ENCODE measurements at places on chromosomes 7 and 10.

DNA sequence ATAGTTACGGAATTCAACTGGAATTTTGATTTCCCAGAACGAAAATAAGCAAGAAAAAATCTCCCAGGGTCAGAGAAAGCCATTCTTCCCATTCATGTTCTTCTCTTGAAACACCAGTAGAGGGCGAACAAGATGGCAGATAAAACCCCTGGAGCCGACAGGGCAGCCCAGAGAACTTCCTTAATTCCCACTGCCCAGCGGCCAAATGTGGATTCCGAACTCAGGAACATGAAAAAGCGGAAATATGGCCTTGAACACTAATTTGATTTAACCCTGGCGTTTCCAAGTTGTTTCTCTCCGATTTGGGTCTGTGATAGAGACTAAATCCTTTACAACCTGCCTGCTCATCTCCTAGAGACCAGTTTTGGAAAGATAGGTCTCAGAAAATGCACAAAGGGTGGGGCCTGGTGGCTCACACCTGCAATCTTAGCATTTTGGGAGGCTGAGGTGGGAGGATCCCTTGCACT is 100.7 kb upstream of the WAC start:
- DNase-seq: no peak

- no peak for DNase-seq
Measured at GRCh38 chr7:115679976-115680375, 350.6 kb downstream of the TFEC start.

DNA sequence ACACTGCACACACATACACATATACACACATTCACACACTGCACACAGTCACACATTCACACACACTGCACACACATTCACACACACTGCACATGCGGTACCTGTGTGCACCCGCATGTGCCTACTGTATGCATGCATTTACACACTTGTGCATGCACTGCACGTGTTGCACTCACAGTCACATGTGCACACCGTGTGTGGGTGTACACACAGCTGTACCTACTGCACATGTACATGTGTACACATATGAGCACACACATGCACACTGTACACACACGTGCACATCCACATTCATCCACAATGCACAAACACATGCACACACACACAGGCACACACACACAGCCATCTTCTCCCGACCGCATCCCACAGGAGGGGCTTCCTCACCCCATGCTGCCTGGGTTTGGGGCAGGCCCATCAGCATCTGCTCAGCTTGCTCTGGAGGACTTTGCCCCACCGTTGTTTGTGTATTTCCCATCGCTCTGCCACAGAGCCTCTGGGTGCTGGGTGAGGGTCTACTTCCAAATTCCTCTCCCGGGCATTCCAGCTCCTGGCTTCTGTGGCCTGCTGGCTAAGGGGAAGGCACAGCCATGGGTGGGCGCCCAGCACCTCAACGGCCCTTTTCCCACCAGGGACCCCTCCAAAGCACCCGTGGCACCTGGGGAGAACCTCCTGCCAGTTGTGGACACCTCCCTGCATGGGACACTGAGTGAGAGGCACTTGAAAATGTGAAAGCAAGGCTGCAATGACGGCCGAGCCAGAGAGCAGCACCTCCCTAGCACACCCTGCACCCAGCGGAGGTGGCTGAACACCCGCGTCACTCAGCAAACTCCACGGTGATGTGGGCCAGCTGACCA is 324.3 kb downstream of the PTPRN2 start:
- no peak for DNase-seq

DNA sequence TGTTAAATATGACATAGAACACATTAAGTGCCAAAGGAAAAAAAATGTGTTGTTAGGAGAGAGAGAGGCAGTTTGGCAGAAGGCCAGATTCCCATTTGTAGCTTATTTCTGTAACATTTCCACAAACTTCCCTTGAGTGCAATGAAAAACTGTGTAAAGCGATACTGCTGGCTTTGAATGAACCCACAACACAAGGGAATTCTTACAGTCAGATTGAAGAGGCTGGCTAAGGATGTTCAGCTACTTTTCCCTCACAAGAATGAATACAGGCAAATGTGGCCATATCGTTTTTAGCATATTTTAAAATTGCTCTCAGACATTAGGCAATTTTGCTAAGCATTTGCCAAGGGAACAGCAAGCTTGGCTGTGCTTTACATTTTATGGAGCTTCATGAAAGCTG is 614.1 kb upstream of the FZD8 start:
- no peak for DNase-seq

- no peak for DNase-seq
Measured at GRCh38 chr7:4460597-4460996, 221.5 kb upstream of the FOXK1 start.

GRCh38 chr7:75979759-75980429 is 14.5 kb downstream of the TMEM120A start:
- no peak for DNase-seq

- DNase-seq: no peak
Measured at GRCh38 chr7:1510780-1511154, 6.6 kb upstream of the INTS1 start.

- no peak for DNase-seq
Measured at GRCh38 chr10:15238555-15239335, 70.3 kb upstream of the NMT2 start.

DNA sequence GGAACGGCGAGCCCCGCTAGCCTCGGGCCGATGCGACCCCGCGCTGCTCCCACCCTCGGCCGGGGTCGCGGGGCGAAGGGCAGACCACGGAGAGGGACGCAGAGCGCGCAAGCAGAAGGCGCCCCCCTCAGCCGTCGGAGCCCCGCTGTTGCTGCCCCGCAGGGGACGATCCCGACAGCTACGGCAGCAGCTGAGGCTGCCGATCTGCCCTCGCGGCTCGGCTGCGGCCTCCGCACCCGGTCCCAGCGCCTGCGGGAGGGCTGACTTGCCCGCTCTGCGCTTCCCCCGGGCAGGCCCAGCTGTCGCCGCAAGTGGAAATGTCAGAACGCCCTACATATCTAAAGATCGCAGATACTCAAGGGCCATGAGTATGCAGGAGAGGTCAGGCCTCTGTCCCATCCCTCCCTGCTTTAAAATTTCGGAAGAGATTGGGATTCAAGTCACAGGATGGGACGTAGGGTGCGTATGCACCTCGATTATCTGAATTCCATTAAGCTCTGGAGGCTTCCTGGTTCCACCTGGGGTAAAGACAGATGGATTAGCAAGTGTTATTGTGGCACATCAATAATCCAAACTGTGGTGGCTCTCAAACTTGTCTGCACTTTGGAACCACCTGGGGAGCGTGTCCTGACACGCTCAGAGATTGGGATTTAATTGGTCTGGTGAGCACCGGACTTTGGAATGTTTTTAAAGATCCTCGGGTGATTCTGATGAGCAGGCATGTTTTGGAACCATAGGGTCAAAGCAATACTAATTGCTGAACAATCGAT is at the start of gene CRPPA:
Gene CRPPA (minus strand): TSS at position 206 of the 770 bp plus-strand sequence. CDS start 216 bp downstream, outside the sequence.
- DNase-seq: no peak

GRCh38 chr10:48807791-48808470 is 123.3 kb downstream of the WDFY4 start:
- no peak for DNase-seq

DNA sequence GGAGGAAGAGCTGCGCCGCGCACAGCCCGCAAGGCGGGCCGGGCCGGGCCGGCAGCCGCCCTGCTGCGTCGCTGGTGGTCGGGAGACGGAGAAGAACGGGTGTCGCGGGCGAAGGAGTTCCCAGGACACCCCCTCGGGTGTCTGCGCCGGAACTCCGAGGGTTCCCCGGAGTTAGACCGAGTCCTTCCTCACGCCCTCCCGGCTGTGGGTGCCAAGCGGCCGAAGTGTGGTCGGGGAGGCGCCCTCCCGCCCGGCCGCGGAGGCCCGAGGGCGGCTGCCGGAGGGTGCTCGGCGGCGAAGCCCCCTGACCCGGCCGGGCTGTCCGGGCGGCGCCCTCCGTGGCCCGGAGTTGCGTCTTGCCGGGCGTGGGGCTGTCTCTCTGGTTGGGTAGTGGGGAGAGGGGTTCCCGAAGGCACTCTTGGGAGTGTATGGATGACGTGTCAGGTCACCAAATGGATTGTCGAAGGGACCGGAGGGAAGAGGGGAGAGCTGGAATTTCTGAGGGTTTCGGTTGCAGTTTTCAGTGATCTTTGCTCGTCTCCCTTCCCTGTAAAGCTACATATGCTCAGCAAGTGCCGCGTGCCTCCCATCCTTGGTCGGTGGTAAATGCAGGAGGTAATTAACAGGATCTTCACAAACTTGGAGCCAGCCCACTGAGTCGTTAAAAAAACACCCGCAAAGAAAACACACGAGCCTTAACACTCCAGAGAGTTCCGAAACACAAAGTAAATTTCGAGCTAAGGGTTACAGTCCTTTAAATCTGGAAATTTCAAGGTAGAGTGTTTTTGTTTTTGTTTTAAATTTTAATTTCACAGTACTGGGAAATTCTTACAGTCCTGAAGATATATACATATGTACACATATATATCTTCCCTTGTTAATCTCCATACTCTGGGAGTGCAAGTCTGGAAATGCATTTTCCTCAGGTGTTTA is 871 bp downstream of the ST7 start:
- peak; percentile 44 for DNase-seq

DNA sequence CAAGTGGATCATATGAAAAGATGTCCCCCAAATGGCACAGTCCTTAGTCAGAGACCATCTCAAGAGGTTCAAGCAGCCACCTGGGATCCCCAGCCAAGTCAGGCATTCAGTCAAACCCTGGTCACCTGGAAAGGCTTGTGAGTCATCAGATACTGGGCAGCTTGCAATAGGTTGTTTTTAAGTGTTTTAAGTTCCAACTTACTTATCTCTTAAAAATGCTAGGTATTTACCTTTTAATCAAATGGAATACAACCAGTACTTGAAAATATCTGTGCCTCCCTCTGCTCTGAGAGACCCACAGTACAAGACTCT is 262.2 kb downstream of the WDR11 start:
- no peak for DNase-seq

GRCh38 chr7:135712182-135712782 is 15.7 kb downstream of the SLC13A4 start:
- DNase-seq: no peak

DNA sequence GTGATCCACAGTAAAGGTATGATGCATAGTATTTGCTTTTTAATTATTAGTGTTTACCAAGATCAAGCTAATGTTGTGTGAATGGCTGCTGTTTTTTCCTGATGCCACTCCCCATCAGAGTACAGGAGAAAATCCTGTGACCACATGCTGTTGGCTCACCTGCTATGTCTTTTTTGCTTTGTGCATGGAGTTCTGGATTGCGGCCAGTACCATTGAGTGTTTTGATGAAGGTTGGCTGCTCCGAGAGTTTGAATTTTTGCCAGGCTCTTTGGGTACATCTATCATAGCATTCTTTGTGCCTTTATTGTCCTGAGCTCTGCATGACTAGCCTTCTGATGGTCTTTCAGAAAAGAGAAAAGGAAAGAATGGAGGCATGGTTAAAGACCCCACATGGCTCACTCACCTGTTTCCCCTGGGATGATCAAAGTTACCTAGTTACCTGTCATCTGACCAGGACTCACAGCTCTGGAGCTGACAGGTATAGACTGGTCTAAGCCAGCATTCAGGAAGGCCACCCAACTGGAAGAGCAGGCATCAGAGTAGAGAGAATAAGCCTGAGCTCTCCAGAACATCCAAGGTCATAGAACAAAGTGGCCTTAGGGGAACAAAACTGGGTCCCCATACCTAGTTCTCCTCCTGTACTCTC is 11.8 kb upstream of the SGPL1 start:
- DNase-seq: no peak
